Immature natural killer cell (primary cell): ENCODE measurements at places on chromosomes 5 and 9.

- peaks cover 1% of the 10 kb centered on the region for H3K27me3 ChIP-seq
- no peak for DNase-seq
- H3K4me3 ChIP-seq = no peak overlapping the region
- H3K4me1 ChIP-seq = no peaks in the 10 kb centered on the region
- no peak overlapping the region for H3K27ac ChIP-seq
These were observed 55.6 kb upstream of the TNFSF8 start for GRCh38 chr9:114985959-114986501.

GRCh38 chr9:93690618-93691017 lies 114.2 kb downstream of the PHF2 start:
- no peak for DNase-seq
- H3K4me3 ChIP-seq = no peak overlapping the region
- no peaks in the 10 kb centered on the region for H3K4me1 ChIP-seq
- no peaks in the 10 kb centered on the region for H3K36me3 ChIP-seq
- no peak overlapping the region for H3K27ac ChIP-seq

GRCh38 chr5:128264564-128265360 lies 181.2 kb downstream of the SLC12A2 start:
- no peak overlapping the region for H3K4me3 ChIP-seq
- no peaks in the 10 kb centered on the region for H3K4me1 ChIP-seq
- DNase-seq = no peak

- no peak overlapping the region for H3K4me3 ChIP-seq
- no peaks in the 10 kb centered on the region for H3K36me3 ChIP-seq
- H3K4me1 ChIP-seq = no peaks in the 10 kb centered on the region
- H3K27ac ChIP-seq = no peak overlapping the region
- no peak for DNase-seq
These were observed 110.1 kb upstream of the TLE4 start for GRCh38 chr9:79461712-79462111.

DNA sequence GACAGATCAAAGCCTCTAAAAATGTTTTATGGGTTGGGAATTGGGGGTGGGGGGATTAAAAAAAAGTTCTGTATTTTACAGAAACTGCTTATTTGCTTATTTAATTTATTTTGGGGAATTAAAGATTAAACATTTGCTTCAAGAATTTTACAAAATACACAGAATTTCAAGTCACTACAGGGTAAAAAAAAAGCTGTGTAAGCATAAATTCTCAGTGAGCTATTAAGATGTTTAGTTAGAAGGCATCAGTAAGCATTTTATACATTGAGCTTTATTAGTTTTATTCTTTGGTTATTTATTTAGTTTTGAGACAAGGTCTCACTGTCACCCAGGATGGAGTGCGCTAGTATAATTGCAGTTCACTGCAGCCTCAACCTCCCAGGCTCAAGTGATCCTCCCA lies 5.2 kb downstream of the BDP1 start:
- H3K4me1 ChIP-seq = peaks cover 20% of the 10 kb centered on the region
- DNase-seq = no peak
- no peaks in the 10 kb centered on the region for H3K27me3 ChIP-seq
- no peak overlapping the region for H3K4me3 ChIP-seq

DNA sequence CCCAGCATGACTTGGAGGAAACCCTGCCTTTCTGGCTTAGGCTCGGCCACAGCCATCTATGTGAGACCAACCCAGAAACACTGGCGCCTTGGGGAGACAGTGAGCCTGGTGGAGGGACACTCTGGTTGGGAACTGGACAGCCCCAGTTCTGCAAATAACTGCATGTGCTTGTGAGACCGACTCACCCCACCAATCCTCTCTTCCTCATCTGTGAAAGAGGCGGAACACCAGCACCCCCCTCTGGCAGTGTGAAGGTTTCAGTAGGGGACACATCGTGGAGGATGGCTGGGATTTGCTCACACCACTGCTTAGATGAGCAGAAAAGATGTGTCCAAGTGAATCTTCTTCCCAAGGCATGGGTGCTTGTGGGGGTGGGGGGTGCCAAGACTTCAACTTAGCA lies 43.4 kb upstream of the N4BP3 start:
- no peak overlapping the region for H3K4me3 ChIP-seq
- H3K4me1 ChIP-seq = no peaks in the 10 kb centered on the region
- H3K27me3 ChIP-seq = peaks cover 2% of the 10 kb centered on the region
- no peak for DNase-seq
- no peaks in the 10 kb centered on the region for H3K36me3 ChIP-seq
- H3K27ac ChIP-seq = no peak overlapping the region

DNA sequence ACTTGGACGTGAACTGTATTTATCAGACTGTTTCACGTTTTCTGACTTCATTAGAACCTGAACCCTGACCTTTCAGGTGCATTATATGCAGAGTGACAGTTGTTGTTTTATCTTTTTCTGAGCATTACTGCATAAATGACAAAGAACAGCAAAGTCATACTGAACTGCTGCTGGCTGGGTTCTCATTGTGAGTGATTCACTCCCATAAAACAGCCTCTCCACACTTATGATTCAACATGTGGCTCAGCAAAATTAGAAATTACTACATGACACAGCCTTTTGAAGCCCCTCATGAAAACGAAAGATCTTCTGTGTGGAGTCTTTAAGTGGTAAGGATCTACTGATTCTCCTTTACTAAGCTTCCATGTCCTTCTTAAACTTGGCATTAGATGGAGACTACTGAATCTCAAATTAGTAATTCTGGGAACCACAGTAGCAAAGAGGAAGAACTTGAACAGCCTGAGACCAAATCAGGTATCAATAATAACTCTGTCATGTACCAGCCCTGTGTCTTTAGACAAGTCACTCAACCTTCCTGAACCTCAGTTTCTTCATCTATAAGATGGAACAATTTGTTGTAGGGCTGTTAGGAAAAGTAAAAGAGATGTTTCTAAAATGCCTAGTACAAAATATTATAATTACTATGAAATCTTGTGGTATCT lies 172.3 kb upstream of the GNA14 start:
- H3K4me3 ChIP-seq = no peak overlapping the region
- H3K27me3 ChIP-seq = peaks cover 2% of the 10 kb centered on the region
- no peak for DNase-seq
- H3K27ac ChIP-seq = no peak overlapping the region

DNA sequence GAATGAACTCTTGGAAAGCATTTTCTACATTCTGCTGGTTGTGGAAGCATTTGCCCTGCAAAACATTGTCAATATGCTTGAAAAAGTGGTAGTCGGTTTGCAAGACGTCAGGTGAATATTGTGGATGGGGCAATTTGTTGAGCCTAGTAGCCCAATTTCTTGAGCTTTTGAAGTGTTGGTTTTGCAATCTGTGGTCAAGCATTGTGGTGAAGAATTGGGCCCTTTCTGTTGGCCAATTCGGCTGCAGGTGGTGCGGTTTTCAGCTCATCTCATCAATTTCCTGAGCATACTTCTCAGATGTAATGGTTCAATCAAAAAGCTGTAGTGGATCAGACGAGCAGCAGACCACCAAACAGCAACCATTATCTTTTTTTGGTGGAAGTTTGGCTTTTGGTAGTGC lies 426.8 kb upstream of the CDH9 start:
- no peaks in the 10 kb centered on the region for H3K4me1 ChIP-seq
- no peaks in the 10 kb centered on the region for H3K27me3 ChIP-seq
- no peak for DNase-seq
- no peaks in the 10 kb centered on the region for H3K36me3 ChIP-seq
- no peak overlapping the region for H3K27ac ChIP-seq

DNA sequence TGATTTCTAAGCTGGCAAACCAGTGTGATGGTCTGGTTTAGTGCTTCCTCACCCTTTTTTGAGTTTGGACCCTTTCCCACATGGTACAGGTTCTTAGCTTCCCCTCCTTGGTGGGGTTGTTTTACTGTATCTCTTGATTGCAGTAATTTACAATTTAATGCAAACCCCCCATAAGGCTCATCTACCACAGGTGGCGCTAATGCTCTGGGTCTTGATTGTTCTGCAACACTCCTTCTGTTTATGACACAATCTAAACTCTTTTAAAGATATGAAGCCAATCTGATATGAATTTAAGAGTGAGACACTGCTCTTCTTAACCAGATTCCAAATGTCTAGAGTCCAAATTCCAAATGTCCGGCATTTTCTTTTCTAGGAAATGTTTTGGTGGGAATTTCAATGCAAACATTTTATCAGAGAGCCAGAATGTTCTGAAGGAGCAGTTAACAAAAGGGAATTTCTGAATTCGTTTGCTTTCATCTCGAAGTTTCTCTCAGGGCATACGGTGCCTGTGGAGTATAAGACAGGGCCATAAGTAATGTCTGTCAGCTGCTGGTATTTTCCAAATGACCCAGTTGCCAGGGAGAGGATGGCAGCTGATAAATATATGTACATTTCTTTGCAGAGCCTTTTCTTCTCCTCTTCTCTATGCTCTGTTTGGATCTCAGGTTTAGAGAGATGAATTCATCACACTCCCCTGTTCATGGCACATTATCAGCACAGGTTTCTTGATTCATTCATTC lies 246.8 kb downstream of the ARHGAP26 start:
- H3K4me3 ChIP-seq = no peak overlapping the region
- DNase-seq = peak; percentile 47
- H3K4me1 ChIP-seq = peaks cover 44% of the 10 kb centered on the region

DNA sequence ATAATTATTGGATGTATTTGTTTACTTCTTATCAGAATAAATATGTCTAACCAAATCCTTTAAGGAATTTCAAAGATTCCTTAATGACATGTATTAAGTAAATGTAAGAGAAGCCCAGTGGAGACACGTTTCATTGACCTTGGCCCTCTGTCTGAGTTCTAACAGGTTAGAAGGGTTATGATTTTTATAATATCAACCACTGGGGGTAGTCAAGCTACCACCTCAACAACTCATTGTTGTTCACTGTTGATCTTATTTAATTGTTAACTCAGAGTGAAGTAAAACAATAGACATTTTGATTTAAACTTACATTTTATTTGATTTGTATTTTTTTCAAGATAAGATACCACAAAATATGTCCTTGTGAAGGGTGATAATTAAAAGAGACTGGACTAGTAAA lies 499.2 kb upstream of the COX7C start:
- H3K36me3 ChIP-seq = no peaks in the 10 kb centered on the region
- H3K27me3 ChIP-seq = no peaks in the 10 kb centered on the region
- H3K27ac ChIP-seq = no peak overlapping the region
- H3K4me3 ChIP-seq = no peak overlapping the region

- H3K27ac ChIP-seq = no peak overlapping the region
- no peak for DNase-seq
- peaks cover 7% of the 10 kb centered on the region for H3K4me1 ChIP-seq
- no peak overlapping the region for H3K4me3 ChIP-seq
- no peaks in the 10 kb centered on the region for H3K27me3 ChIP-seq
- no peaks in the 10 kb centered on the region for H3K36me3 ChIP-seq
These were observed 113.6 kb downstream of the EFNA5 start for GRCh38 chr5:107557051-107557658.

DNA sequence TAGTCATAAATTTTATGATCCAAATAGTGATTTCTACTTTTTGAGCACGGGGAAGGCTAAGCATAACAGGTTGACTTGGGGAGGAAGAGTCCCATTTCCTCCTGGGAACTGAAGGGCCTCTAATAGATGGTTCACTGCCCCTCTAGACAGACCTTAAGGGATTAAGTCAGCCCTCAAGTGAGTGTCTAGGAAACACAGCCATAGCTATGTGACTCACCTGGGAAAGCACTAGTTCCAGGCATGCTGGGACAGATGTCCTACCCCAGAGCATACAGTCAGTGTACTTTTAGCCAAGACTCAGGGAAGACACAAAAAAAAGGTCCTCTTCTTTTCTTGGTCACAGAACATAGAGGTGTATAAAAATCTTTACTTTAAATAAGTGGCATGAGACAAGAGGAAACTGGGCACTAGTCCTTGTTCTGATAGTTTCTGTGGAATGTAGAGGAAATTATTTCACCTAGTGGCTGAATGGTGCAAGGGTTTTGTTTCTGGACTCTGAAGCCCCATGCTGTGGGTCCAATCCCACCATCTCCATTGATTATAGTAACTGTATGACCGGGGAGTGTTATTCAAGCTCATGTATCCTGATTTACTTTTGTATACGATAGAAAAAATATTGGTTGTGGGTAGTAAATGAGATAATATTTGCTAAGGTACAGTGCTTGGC lies 86.0 kb downstream of the NREP start:
- H3K27ac ChIP-seq = no peak overlapping the region
- no peaks in the 10 kb centered on the region for H3K36me3 ChIP-seq
- DNase-seq = no peak
- H3K27me3 ChIP-seq = peaks cover 2% of the 10 kb centered on the region

GRCh38 chr5:32018476-32019436 lies 155.4 kb downstream of the GOLPH3 start:
- H3K27ac ChIP-seq = no peak overlapping the region
- no peak overlapping the region for H3K4me3 ChIP-seq
- peaks cover 34% of the 10 kb centered on the region for H3K4me1 ChIP-seq
